ENCODE measurements at places on chromosomes 16 and 17.

DNA sequence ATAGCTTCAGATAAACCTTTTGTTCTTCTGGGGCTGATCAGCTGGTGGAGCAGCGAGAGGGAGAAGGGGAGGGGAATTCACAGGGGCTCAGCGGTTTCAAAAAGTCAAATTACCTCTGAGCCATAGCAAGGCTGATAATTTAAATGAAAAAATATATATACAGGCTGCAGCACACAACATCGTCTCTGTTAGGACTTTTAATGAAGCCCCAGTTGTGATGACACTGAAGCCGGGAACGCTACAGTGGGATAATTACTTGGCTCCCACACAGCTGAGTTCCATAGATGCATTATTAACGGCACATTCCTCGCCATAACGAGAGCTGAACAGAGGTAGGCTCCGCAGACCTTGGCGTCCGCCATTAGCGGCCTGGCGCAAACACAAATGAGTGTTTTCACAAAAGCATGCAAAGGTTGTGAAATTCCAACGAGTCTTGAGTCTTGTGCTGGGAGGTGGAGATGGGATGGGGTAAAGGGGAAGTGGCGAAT is 216.0 kb downstream of the C16orf78 start:
- DNase-seq, result no peak

GRCh38 chr17:304461-304860 is 48.1 kb downstream of the RPH3AL start:
- DNase-seq, result no peak

- no peak for DNase-seq
These were observed 29.3 kb downstream of the ADCY7 start for GRCh38 chr16:50295541-50296132.

GRCh38 chr17:50615828-50616227 is 18.9 kb upstream of the ABCC3 start:
- DNase-seq, result no peak

GRCh38 chr17:1180958-1181752 is 1.4 kb upstream of the ABR start:
- no peak for DNase-seq

GRCh38 chr17:12089809-12090384 is 69.2 kb downstream of the MAP2K4 start:
- DNase-seq, result no peak

Data from D721Med (cell line).